ENCODE measurements at places on chromosomes 1 and 21. TPM values are rescaled to one million over a fixed set of nuclear protein-coding genes. Genes with fewer than 3 reads are reported as not detected.

S100A8 gene
- not detected for total RNA-seq

INSRR gene
- not detected for total RNA-seq

ELOA gene
- total RNA-seq = 53.4 TPM

TPTE gene
- total RNA-seq = 0.26 TPM

SHISA4 gene
- total RNA-seq = 34.1 TPM

TNFRSF18 gene
- not detected for total RNA-seq

EPHB2 gene
- 0.67 TPM for total RNA-seq

CENPL gene
- total RNA-seq = 28.0 TPM

GPATCH2 gene
- total RNA-seq = 14.3 TPM

THEM5 gene
- total RNA-seq = not detected

RCOR3 gene
- total RNA-seq = 9.2 TPM

TNFRSF1B gene
- total RNA-seq = 5.0 TPM

PYHIN1 gene
- not detected for total RNA-seq

PHLDA3 gene
- 36.9 TPM for total RNA-seq

CRYBG2 gene
- total RNA-seq = not detected

CRNN gene
- total RNA-seq = not detected

CD84 gene
- not detected for total RNA-seq
